Lower leg skin (tissue), 4 donors: ENCODE measurements at places on chromosomes 11 and 22.
A peak's percentile ranks its signal among the peaks of the same experiment; 100 is the strongest.

DNA sequence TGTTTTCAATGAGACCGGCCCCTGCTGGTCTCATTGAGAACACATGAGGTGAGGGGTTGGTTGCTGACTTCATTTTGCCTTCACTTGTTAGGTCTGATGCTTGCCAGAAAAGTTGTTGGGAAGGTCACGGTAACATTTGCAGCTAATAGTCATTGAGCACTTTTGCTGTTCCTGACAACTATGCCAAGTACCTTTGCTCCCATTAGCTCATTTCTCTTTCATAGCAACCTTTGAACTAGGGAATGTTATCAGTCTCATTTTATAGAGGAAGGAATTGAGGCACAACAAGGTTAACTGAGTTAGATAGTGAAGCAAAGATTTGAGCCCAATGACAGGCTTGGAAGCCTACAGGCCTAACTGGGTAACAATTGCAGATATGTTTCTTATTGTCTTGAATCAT, 195.4 kb upstream of the LARGE1 start:
- DNase-seq = no peak

- DNase-seq = no peak
Observed at GRCh38 chr22:46593996-46594946, 25.9 kb upstream of the GRAMD4 start.

DNA sequence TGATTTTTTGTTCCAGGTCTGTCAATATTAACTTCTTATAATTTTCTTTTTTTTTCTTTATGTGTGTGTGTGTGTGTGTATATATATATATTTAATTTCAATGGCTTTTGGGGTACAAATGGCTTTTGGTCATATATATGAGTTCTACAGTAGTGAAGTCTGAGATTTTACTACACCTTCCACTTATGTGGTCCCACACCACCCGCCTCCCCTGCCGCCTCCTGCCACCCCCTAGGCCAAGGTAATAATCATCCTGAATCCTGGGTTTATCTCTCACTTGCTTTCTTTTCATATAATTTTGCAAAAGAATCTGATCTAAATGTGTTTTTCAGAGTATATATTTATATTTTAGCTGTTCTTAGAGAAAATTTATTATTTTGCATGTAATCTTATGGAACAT, 11.1 kb downstream of the NEAT1 start:
- DNase-seq = peak; percentile 77

- DNase-seq = no peak
Observed at GRCh38 chr11:65329478-65329877, 4.2 kb upstream of the DPF2 start.

DNA sequence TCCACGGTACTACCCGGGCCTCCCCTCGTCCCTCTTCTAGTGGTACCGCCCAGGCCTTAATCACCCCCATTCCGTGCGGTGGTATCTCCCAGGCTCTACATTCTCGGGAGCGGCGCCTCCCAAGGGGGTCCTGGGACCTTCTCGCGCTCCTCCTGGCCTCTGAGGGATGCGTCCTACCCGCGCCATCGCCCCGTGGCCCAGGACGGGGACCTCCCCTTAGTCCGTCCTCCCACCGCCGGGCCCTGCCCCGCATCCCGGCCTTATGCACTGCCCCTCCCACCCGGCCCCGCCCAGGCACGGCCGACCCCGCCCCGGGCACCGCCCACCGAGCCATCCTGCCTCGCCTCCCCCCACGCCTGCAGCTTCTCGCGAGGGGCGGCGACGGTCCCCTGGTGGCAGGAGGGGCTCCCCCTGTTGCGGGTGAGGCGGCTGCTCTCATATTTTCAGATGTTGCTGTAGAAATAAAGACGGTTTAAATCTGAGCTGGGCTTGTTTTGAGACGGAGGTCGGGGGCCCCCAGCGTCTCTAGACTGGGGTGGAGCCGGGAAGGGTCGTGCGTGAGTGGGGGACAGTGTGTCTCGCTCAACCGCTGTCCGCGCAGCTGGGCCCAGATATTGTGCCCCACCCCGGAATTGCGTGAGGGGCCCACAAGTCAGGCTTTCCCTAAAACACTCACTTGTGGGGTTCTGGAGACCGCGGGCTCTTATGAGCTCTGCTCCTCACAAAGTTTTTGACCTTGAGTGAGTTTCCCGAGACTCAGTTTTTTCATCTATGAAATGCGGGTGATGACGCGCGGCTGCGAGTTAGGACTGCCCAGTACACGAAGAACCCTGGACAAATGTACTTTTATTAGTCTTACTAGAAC, 828 bp upstream of the RAB1B start:
- peak; percentile 98 for DNase-seq
